ENCODE measurements at places on chromosomes 6 and 20.

DNA sequence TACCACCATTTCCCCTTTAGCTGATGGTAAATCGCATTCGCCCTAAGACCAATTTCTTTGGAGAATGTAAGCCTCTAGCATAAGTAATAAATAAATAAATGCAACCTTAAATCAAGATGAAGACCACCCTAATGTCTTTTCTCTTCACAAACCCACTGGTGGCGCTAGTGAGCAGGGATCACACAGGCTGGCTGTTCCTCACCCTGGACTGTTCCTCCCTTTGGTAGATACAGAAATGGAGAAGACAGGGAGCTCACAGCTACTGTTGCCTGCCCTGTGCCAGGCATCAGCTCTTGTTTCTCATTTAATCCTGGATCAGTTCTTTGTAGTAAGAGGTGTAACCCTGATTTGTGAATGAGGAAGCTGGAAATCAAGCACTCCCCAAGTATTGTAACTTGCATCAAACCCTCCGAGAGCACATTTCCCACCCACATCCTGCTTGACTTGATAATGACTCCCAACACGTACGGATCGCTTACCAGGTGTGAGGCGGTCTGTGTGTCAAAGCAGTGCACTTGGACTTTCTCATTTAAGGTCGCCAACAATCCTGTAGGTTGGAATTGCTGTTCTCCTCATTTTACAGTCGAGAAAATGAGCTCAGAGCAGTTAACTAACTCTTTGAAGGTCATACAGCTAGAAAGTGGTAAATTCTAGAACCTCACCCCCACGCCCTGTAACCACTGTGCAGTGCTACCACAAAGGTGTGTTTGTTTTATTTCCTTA, 236.1 kb downstream of the TSHZ2 start:
- DNase-seq = no peak

DNA sequence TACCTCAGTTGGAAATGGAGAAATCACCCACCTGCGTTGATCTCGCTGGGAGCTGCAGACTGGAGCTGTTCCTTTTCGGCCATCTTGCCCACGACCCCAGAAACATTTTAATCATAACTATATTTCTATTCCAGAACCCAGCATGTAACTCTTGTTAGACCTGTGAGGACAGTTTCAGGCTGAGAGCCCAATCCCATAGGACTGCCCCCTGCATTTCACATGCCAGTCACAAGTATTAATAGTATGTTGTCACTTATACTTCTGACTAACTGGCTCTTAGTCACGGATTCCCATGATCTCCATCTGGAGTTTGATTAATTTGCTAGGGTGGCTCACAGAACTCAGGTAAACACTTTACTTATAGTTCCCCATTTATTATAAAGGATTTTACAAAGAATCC, 96.0 kb upstream of the PRND start:
- no peak for DNase-seq

- peak; percentile 57 for DNase-seq
These were observed 163.6 kb upstream of the RIMS1 start for GRCh38 chr6:71722736-71723135.

DNA sequence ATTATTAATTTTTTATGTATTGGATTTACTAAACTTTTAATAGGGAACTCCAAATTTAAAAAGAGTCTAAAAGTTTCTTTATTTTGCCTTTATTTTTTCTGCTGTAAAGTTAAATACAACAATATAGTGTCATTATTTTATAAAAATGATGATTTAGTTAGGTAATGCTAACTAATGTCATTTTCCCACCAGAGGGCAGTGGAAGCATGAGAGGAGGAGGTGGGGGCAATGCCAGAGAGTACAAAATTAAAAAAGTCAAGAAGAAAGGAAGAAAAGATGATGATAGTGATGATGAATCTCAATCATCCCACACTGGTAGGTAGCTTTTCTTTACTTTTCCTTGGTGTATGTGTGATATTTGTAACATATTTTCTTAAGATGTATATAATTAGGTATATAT, 20.2 kb upstream of the FHL5 start:
- no peak for DNase-seq

DNA sequence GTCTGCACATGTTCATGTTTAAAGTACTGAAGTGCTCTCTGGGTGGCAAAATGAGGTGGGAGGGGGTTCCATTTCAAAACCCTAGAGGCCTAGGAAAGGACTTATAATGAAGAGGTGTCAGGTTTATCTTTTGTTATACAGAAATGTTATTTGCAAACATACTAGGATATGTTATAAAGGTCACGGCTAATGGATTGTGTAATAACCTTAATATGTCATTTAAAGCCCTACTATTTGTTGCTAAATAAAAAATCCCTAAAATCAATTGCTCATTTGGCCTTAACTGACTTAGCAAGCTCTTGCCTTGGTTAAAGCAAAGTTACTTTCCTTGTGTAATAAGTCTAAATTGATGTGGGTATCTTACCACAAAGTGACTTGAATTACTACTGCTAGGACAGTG, 8.8 kb downstream of the NKX2-4 start:
- no peak for DNase-seq

DNA sequence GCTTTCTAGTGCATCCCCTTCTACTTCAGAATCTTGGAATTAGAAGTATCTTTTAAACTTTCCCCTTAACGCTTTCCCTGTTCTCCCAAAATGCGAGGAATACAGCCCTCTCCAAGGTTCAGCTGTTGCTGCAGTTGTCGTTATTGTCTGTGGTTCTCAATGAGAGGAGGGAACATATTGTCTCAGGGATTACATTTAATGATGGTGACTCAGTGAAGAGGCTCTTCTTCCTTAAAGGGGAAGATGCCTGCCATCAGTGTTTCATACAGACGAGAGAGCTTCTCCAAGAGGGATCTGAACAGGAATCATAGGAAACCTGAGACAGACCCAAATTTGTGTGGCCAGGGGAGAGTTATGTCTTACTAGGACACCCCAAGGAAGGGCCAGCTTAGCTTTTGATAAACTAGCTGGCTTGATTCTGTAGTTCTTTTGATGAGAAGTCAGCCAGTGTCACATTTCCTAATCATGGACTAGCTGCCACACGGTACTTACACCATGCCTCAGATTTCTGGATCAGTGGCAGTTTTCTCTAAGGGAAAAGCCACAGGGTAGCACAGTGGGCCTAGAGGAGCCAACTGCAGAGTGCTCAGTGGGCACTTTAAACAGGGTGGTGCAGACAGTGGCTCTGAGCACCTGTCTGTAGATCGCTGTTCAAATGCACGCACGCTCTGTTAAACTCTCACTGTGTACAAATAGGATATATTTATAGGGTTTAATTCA, 59.7 kb upstream of the TMEM181 start:
- no peak for DNase-seq

GRCh38 chr6:138601128-138601527, 101.8 kb upstream of the NHSL1 start:
- DNase-seq = no peak

DNA sequence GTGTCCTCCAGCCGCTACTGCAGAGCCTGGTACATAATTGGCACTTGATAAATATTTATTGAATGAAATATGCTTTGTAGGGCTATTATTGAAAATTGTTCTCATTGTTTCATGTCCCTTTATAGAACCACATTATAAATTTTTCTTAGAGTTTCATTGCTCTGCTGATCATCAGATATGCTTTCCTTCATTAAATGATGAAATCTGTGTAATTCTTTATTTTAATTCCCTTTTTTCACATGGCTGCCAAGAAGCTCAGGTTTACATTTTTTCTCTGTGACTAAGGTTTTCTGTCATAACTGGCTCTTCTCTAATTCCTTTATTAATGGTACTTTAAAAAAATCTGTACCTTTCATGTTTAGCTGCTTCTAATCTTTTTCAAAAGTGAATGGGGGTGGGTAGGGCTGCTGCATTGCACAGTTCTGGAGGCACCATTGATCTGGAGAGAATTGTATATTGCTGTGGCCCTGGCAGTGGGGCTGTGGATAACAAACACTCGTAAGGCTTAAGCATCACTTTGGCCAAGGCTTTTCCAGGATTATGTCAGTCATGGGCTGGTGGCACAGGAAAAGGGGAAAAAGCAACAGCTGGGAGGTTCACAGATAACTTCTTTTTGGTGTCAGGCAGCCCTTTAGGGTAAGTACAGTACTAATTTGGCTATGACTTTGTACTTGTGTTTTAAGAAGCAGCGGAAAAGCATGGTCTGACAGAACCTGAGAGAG, 43.8 kb downstream of the ARFGEF2 start:
- no peak for DNase-seq

DNA sequence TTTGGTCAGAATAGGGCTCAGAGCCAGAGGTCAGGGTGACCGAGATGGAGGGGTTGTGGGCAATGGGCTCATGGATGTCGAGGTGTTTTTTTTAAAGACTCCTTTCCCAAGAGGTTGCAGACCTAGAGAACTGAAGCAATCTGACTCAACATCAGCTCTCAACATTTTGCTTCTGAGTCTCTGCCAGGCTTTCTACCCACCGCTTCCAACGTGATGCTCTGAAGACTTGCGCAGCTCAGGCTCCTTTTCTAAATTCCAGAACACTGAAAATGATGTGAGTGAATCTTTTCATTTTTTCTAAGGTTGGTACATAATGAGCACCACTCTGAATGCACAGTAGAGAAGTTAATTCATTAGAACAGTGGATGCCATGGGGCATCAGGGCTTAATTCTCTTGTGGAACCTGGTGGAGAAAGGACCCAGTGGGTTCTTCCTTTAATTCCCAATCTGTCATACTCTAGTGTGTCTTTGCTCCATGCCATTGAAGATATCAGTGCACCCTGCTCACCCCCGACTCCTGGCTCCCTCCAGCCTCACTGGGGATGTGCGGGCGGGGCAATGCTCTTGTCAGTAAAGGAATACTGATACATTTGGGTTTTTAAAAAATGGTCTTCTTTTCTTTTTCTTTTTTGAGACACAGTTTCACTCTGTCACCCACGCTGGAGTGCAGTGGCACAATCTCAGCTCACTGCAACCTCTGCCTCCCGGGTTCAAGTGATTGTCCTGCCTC, 17.0 kb upstream of the KIF13A start:
- no peak for DNase-seq

- DNase-seq = peak; percentile 83
These were observed 764 bp downstream of the BAG6 start for GRCh38 chr6:31651602-31652191.

DNA sequence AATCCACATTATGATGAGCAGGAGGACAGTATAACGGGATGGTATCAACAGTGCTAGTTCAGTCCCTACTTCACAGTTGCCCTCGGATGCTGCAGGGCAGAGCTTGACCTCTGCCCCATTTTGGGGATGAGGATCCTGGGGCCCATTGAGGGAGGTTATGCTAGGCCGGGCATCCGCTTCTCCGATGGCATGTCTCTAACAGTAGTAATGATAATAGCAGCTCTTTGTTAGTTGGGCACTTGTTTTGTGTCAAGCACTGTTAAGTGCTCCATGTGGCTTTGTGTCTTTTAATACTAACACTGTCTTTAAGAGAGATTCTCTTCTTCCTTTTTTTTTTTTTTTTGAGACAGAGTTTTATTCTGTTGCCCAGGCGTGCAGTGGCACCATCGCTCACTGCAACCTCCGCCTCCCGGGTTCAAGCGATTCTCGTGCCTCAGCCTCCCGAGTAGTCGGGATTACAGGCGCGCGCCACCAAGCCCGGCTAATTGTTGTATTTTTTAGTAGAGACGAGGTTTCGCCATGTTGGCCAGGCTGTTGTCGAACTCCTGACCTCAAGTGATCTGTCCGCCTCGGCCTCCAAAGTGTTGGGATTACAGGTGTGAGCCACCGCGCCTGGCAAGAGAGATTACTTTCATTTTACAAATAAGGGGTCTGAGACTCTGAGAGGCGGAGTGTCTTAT, 1.1 kb downstream of the MAPRE1 start:
- no peak for DNase-seq

DNA sequence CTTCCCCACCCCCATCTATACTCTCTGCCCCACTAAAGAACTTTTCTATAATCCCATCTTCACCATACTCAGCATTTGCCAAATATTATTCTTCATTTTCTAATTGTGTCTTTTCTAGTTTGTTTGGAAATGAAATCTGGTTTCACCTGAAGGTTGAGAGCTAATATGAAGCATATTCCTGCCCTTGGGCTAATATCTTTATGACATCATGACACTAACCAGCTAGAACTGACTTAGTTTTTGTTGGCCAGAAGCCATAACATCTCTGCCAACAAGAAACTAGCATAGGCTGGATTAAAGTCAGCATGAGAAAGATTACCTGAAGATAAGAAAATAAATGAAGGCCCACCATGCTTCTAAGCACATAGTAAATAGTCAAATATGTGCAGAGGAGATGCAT, 16.7 kb downstream of the UNC5CL start:
- no peak for DNase-seq

DNA sequence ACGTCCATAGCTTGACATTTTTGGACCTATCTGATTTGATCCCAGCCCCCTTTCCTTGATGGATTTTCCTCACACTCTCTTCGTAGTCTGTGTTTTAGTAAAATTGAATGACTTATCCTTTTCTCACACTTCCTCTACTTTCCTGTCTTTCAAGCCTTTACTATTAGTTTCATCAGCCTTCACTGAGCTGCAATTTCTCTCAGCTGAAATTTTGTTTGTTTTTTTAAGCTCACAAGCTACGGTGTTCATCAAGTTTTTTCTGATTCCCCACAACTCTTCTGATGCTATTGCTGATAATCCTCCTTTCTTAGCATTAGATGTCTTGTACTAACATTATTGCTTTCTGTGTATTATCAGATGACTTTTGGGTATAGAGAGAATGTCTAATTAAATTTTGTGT, 263.7 kb downstream of the TBX18 start:
- DNase-seq = no peak

GRCh38 chr6:170313716-170314295, 7.2 kb downstream of the FAM120B start:
- no peak for DNase-seq

GRCh38 chr6:165811512-165811911, 148.5 kb upstream of the PDE10A start:
- no peak for DNase-seq

- DNase-seq = no peak
These were observed 11.8 kb downstream of the HRH3 start for GRCh38 chr20:62208061-62208794.

DNA sequence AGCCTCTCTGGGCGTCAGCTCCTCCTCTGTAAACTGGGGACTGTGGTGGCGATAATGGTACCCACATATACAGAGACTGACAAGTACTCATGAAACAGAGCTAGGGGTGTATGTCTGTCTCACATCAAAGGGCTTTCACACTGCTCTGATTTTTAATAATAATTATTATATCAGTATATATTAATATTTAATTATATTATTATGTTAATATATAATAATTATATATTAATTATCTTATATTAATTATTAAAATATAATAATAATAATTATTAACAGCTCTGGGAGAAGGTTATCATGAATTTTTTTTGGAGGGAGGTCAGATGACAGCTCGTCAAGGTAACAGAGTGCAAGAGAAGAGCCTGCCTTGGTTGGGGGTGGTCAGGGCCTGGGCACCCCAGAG, 173.6 kb downstream of the NRN1 start:
- no peak for DNase-seq

DNA sequence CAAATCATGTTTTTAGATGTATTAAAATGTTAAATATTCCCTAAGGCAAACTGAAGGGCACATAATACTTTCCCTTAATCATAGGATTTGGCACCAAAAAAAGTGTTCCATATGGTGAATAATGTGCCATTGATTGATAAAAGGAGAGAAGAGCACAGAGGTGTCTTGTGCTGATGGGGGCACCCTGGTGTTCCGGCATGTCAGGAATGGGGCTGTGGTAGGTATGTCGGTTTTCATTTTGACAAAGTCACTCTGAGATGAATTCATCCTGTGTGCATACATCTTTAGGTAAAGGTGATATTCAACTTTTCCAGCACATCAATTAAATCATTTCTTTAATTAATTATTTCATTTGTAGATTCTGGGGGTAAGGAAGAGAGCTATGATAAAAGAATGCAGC, 36.8 kb downstream of the CENPW start:
- DNase-seq = no peak

- DNase-seq = no peak
These were observed 19.1 kb downstream of the ZFP64 start for GRCh38 chr20:52172392-52173047.

- no peak for DNase-seq
These were observed 27.5 kb downstream of the LAMA5 start for GRCh38 chr20:62339647-62340062.
